ENCODE measurements at places on chromosomes 12 and 14.
A peak's percentile ranks its signal among the peaks of the same experiment; 100 is the strongest.

DNA sequence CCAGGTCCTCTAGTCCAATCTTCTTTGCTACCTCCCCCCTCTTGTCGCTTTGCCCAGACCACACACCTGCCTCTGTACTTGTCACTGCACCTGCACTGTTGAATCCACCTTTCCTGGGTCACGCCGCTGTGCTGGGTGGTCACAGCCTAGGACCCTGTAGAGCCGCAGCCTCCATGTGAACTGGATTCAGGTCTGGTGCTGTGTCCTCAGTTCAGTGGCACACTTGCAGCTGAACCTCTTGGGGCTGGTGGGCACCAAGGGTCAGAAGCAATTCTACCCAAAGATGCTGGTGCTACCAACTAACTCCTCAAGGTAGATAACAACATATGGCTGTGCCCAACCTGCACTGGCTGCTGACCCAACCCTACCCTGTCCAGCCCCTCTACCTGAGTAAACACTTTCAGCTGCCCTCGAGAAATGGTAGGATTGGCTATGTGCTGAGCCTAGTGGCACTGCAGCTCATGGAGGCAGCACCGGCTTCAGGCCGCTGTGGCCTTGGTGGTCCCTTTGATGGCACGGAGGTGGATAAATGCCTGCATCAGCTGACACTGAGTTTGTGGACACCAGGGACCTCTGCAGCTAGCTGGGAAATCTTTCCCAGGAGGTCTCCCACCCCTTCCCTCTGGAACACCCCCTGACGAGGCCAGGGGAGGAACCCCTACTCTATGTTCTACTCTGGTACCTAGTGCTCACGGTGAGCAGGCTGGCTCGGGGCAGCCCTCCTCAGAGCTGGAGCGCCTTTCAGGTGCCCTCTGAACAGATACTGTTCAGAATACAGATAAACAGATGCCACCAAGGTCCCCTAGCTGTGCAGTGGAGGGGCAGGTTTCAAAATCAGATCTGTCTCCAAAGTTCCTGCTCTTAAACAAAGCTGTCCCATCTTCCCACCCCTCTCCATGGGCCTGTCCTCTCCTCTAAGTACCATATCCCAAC lies 14.3 kb downstream of the AGAP2 start:
- DNase-seq, result no peak

GRCh38 chr12:75751769-75752471 lies 240.5 kb upstream of the KRR1 start:
- no peak for DNase-seq

- no peak for DNase-seq
These were observed 165.8 kb upstream of the CNOT2 start for GRCh38 chr12:70077441-70077840.

GRCh38 chr14:72598306-72598705 lies 295.6 kb downstream of the DPF3 start:
- DNase-seq, result no peak

DNA sequence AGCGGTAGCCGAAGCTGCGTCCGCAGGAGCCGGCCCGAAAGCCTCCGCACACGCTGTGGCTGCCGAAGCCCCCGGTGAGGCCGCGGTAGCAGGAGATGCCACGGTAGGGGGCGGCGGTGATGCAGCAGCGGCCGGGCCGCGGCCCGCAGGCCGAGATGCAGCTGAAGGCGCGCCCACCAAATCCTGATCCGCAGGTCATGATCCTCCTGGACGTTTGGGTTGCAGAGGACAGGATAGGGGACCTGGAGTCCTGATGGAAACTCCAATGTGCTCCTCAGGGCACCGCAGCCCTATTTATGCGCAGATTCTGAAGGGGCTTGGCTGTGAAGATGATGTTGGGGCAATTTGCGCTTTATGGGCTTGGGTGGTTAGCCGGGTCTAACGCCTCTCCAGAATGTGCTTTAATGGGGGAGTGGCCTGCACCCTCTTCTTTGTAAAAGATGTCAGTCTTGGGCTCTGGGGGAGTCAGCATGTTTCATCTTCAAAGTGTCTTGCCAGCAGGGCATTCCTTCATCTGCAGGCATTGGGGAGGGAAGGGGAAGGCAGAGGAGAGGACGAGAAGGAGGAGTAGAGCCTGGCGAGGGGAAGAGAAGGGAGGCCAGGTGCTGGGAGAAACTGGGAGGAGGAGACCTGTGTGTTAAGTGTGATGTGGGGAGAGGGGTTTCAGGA lies at the start of gene KRT81:
Gene KRT81 (minus strand): TSS at position 268 of the 669 bp plus-strand sequence. CDS start 69 bp downstream, at position 199.
- DNase-seq, result no peak

GRCh38 chr12:21500786-21501257 lies 613 bp downstream of the RECQL start:
- DNase-seq, result no peak

GRCh38 chr12:12518919-12519318 lies 43.7 kb downstream of the DUSP16 start:
- no peak for DNase-seq

DNA sequence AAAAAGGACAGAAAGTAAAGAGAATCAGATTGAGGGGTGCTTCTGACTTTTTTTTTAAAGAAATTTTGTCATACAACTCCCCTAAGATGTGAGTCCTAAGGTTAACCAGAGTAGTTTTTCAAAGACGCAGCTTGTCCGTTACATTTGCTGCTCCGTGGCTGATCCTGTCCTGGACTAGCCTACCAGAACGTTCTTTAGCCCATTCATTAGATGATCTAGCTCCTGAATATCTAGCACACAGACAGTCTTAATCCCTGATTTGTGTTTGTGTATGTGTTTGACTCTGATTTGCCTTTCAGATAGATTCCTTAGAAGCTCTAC lies 60.3 kb downstream of the SAMD4A start:
- no peak for DNase-seq

- peak; percentile 65 for DNase-seq
These were observed 69.2 kb upstream of the MED13L start for GRCh38 chr12:116346741-116347140.

GRCh38 chr12:121089031-121089812 lies 43.5 kb upstream of the P2RX7 start:
- DNase-seq, result no peak

DNA sequence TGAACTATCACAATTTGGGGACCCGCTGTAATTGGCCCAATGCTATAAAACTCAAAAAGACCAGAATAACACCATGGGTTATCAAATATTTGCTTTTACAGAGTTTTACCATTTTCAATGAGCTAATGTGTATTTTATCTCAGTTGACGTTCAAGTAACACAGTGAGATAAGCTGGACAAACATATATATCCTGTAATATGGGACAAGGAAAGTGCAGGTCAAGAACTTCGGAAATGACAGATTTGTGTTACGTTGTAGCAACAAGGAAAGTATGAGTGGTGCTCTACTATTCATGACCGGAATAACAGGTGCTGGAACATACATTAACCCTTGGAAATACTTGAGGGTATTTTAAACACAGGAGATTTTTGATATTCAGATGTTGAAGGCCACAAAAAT lies 566.4 kb upstream of the FLRT2 start:
- no peak for DNase-seq

- no peak for DNase-seq
These were observed 29.2 kb upstream of the SEL1L start for GRCh38 chr14:81562818-81563217.

DNA sequence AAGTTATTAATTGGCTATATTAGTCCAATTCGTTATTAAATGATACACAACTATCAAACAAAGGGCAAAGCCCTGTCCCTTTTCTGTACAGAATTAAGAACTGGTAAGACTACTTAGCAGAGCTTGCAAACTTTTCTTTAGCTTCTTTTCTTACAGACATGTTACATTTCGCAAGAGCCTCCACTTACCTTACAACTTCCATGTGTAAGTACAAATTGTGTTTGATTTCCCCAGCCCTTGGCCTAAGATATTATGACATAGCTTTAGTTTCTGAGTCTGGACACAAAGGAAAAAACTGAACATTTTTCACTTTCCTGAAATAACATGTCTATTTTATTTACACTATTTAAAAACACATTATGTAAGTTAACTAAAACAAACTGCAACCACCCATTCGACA lies 1.7 kb downstream of the ATF7 start:
- DNase-seq, result no peak

- DNase-seq, result no peak
These were observed 7.2 kb upstream of the CCDC197 start for GRCh38 chr14:93989939-93990338.

GRCh38 chr14:24775950-24776349 lies 142.0 kb upstream of the GZMB start:
- no peak for DNase-seq

DNA sequence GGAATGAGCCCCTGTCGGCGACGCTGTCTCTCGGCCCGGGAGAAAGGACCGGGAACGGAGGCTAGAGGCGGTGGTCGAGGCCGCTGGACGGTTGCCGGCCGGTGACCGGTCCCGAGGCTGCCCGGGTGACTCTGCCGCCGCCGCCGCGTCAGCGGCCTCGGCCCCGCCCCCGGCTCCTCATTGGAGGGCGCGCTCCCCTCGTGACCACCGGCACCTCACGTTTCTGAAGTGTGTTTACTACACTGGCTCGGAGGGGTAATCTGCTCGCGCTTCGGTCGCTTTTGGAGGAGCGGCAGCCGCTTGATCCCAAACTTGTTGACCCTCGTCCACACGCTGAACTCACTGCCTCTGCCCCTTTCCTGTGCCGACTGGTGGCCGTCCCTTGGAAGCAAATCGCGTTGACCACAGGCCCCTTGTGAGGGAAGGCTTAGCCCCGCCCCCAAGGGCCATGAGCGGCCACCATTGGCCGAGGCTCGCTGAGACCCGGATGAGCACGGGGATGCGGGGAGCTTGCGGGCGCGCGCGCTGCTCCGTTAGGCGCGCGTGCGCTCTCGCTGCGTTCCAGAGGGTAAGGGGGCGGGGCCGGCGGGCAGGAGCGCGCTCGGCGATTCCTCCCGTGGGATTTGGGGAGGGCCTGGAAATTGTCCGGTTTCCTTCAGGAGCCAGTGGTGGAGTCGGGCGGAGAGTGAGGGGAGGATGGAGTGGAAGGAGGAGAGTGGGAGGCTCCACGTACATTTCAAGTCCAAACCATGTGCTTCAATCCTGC lies at the start of gene CRY1:
Gene CRY1 (minus strand): TSS at position 133 of the 766 bp plus-strand sequence. CDS start 588 bp downstream, outside the sequence.
- peak; percentile 98 for DNase-seq

DNA sequence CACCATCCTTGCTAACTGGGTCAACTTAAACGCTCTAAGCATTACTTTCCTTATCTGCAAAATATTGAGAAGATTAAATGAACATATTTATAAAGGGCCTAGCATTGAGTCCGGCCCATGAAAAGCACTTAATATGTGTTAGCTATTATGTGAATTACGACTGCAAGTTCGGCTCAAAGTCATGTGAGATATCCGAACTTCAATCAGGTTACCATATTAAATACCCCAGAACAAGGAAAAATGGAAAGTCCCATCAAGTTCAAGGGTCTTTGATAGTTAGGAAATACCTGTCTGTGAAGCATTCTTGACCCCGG lies 487 bp upstream of the NRDE2 start:
- DNase-seq, result no peak

Measured in right cardiac atrium (tissue), 5 donors.